Activated T-cell treated with anti-CD3 and anti-CD28 coated beads, Interleukin-2, amount 50 U/mL, for 48 hours (primary cell): ENCODE measurements at places on chromosomes 11 and 22.

- no peak for DNase-seq
These were observed 10.1 kb downstream of the DGCR8 start for GRCh38 chr22:20089977-20090729.

GRCh38 chr11:62908468-62909072 is 12.6 kb downstream of the CHRM1 start:
- no peak for DNase-seq

DNA sequence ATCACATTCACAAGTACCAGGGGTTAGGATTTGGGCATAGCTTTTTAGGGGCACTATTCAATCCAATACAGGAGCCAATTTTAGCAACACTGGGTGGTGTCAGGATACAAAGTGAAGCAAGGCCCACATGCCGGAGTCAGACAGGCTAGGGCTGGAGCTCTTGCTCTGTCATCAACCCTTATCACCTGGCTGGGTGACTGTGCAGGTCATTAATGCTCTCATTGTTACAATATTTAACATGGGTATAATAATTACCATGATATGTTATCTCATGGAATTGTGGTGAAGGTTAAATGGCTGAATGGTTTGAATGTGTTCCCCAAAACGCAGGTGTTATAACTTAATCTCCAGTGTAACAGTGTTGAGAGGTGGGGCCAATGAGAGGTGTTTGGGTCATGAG is 143.3 kb upstream of the THY1 start:
- DNase-seq, result no peak

DNA sequence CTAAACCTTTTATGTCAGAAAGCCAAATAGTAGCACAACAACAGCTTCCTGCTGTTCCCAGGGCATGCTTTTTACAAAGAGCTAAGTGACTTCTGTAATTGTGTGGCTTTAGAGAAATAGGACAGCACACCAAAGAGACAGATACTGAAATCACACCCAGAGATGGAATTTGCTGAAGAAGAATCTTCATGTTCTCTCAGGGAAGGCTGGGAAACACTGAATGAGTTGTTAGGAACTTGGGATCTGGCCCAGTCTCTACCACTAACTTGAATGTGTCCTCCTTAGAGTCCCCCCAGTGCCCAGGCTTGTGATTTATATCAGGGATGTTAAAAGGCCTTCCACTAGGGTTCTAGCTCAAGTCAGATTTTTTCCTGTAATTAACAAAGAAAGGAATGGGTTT is 175.2 kb downstream of the DBX1 start:
- no peak for DNase-seq

DNA sequence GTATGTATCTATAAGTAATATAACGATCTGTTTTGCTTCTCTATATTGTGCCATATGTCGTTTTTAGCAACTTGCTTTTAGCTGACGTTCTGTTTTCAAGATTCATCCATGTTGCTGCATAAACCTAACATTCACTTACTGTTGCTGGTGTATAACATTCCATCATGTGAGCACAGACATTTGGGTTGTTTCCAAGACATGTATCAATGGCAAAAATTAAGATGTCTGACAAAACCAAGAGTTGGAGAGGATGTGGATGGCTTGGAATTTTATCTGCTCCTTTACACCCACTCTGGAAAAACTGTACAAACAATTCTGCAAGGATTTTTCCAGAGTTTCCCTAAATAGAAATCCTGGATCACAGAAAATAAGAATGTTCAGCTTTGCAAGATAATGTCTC is 40.9 kb downstream of the DGCR2 start:
- no peak for DNase-seq

GRCh38 chr22:46531581-46532175 is 5.7 kb downstream of the CELSR1 start:
- no peak for DNase-seq

GRCh38 chr22:23364389-23364788 is 184.1 kb downstream of the BCR start:
- no peak for DNase-seq

GRCh38 chr22:49770547-49771265 is 57.0 kb downstream of the BRD1 start:
- no peak for DNase-seq

DNA sequence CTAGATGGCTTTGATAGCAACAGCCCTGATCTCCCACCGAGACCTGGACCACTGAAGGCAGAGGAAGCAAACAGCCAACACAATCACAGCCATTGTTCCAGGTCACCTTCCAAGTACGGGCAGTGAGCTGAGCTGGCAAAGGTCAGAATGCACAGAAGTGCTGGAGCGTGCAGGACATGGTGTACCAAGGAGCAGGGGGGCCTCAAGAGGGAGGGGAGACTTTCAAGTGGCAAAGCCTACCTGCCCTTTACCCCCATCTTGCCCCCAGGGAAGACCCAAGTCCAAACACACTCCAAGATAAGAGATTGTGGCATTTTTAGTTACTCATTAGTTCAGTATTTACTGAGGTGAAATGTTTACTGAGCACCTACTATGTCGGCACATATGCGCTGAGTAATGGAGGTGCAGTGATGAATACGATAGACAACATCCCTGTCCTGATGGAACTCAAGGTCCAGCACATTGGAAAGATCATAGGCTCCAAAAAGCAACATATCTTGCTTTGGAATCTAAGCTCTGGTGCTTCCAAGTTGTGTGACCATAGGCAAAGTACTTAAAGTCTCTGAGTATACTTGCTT is 26.0 kb upstream of the TTC12 start:
- no peak for DNase-seq

GRCh38 chr11:5234381-5234834 is at the start of gene HBD:
TSS of gene HBD (minus strand) at chr11:5234483. CDS start at chr11:5234433, 50 bp downstream.
- no peak for DNase-seq
